Activated CD4-positive, alpha-beta T cell treated with anti-CD3 and anti-CD28 coated beads, Interleukin-2, amount 10 ng/mL, durations not matched to agents 7 days and 5 days (primary cell): ENCODE measurements at places on chromosomes 3 and 15.

GRCh38 chr15:27201425-27201824 is 230.4 kb downstream of the GABRG3 start:
- DNase-seq: no peak

- no peak for DNase-seq
Measured at GRCh38 chr3:135871311-135871710, 94.2 kb upstream of the PPP2R3A start.

- DNase-seq: no peak
Measured at GRCh38 chr3:161337311-161337710, 34.0 kb downstream of the SPTSSB start.

DNA sequence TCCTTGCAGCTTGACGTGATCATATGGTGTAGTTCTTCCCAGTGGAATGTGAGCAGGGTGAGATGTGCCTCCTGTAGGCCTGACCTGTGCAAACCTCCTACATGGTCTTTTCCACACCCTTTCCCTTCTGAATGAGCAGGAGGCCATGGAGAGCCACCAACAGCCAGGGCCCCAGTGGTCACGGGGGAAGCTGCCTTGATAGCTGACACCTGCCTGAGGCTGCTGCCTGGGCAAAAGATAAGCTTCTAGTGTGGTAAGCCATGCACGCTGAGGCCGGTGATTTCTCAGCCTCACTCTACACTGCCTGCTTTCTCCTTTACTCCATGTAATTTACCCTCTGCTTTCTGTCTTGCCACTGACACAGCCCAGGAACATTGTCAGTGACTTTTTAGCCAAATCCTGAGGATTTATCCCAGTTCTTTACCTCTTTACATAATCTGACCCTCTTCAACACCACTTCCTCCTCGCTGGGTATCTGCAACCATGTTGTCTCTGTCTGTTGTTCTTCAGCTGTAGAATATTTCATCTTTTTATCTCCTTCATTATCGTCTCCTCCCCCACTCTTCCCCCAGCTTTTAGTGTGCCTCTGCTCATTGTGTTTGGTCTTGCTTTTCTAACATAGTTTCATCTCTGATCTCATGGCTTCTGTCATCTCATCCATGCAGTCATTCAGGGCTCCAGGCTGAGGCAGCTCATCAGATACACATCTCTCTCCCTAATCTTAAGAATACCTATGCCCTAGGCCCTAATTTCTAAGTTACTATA is 11.2 kb upstream of the KBTBD12 start:
- DNase-seq: no peak

DNA sequence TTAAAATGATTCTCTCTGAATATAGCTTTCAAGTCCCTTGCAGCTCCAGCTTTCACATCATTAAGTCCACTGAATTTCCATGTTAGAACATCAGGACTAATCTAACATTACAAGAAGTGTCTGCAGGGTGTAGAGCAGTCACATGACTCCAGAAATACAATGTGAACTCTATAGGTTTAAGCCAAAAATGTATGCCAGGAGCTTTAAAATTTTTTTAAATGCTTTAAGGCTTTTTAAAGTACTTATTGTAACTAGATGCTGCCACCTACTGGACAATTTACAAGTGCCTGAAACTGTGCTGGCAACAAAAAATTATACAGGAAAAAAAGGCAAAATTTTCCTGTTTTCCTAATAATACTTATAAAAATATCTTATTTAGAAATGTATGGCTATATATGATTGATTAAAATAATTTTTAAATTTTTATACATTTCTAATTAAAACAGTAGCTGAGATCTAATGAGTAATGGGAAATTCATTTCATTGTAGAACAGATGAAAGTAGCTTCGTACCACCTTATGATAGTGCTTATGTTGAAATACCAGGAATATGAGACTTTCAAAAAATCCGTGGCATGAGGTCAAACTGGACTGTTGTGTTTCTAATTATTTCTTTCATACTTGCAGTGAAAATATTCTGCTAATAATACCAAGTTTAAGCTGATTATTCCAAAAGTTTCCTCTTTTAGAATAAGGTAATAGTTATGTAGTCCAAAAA is 25.7 kb downstream of the FSIP1 start:
- DNase-seq: peak; percentile 48

- no peak for DNase-seq
Measured at GRCh38 chr3:182323126-182323700, 470.1 kb upstream of the ATP11B start.

DNA sequence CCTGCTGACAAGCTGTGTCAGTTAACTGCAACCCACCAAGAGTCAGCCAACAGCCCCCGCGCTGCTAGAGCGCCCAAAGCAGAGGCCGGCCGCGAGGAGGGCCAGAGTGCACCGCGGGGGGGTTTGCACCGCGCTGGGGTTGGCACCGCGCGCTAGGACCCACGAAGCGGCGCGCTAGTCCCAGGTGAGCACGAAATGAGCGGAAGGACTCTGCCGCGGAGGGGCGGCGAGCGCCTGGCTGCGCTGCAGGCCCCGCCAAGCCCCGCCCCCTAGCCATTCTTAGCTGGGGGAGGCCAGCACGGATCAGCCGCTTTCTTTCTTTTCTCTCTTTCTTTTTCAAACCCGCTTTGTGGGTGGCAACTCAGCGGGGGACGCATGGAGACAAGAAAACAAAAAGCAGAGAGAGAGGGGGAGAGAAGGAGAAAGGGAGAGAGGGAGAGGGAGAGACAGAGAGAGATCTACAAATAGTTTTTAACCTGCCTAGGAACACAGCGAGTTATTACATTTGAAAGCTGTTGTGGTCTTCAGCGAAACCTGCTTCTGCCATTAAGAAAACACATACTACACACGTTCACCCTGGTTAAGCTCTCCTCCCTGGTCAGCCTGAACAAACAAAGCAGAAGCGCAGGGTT is 6.9 kb upstream of the FOXB1 start:
- peak; percentile 73 for DNase-seq

- no peak for DNase-seq
Measured at GRCh38 chr15:77010312-77010686, 15.4 kb downstream of the PSTPIP1 start.

DNA sequence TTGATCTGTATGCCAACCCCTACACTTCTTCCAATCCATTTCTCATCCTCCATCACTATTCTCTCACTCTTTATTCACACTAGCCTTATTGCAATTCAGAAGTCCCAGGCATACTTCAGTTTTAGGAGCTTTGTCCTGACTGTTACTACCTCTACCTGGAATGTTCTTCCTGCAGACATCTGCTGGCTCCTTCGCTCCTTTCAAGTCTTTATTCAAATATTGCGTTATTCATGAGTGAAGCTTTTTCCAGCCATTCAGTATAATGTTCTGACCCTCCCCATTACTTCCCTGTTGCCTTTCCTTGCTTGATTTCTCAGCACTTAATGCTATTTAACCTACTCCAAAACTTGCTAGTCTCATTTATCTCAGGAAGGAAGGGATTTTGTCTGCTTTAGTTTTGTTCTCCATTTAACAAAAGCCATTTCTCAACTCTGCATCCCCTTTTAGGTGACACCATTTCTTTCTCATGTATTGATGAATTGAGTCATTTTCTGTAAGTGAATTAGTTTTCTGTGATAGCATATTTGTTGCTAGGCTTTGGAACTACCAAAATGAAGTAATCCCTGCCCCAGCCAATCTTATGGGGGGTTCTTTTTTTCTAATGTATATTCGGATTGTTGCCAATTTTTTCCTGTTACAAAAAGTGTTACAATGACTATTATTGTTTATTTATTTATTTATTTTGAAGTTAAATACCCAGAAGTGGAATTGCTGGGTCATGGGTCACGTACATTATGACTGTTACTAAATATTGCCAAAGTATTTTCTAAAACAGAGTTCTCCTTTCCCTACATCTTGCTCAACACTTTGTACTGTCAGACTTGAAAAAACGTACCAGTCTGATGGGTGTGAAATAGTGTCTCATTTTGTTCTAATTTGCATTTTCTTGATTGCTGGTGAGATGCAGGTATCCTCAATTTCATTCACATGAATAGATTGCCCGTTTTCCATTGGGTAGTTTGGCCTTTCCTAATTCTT is 9.4 kb downstream of the ATP11B start:
- DNase-seq: no peak

DNA sequence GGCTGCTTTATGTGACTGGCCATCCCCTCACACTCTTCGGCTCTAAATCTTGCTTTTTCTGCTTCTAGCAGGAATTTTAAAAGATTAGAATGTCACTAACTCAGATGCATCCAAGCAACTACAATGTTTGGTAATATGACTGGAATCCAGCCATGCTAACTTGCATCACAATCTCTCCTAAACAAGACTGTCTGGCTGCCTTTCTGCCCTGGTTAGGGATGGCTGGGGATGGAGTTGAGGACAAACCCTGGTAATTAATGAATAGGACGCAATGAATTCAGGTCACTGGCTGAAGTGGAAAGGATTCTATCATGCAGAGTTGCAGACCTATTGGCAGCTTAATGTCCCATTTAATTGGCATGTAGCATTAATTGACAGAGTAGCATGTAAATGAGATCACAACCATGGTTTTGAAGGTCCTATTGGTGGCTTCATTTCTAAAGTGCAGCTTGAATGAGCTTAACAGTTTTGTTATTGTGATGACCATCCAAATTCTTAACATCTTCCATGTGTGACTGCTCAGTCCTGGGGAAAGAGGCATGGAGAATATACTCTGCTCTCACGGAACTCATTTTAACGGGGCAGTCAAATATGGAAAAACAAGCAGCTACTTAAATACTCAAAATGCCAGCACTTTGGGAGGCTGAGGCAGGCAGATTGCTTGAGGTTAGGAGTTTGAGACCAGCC is 21.7 kb downstream of the NMNAT3 start:
- no peak for DNase-seq

- DNase-seq: no peak
Measured at GRCh38 chr3:40086890-40087883, 222.3 kb upstream of the EIF1B start.

DNA sequence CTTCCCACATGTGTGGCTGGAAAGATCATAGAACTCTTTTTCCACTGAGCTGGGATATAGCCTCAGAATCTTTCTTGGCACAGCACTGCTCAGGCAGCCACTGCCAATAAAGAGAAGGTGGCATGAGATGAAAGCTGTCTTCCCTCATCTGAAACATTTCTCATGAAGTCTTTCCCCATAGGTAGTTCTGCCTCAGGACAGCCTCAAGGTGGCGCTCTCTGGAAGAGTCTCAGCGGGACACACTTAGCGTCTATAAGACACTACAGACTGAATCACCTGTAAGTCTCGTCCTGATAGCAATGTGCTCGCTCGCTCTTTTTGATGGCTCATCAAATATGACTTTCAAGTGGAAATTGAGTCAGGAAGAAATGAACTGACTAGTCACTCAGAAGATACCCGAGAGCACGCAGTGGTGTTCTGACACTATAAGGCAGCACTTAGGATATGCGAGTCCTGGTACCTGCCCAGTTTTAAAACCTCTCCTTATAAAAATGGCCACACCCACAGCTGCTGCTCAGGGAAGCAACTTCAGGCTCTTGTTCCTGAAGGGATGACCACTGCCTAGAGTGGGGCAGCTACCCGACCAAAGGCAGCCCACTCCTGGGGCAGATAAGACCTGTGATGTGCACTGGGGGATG is 269.5 kb downstream of the SUCLG2 start:
- DNase-seq: peak; percentile 62

GRCh38 chr15:57256939-57257338 is 119.4 kb upstream of the CGNL1 start:
- no peak for DNase-seq

GRCh38 chr15:78103406-78104118 is 11.2 kb downstream of the SH2D7 start:
- DNase-seq: peak; percentile 81

GRCh38 chr3:29339016-29339833 is 58.4 kb downstream of the RBMS3 start:
- no peak for DNase-seq

- DNase-seq: no peak
Measured at GRCh38 chr3:30156586-30157498, 449.6 kb upstream of the TGFBR2 start.

DNA sequence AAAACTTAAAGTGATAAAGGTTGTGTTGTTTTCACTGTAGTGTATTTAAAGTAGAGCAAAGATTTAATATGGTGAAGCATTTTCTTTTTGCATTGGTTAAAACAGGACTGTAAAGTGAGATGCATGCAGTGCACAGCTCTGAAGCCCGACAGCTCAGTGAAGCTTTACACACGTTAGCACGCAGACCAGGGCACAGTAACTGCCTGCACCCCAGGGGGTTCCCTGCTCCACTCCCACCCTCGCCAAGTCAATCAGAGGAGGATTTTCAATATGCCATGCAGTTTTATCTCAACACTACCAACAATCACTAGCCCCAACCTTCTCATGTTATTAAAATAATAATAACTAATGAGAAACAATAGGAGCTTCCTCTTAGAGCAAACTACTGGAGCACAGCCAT is 28.1 kb upstream of the BCL2L10 start:
- DNase-seq: no peak

DNA sequence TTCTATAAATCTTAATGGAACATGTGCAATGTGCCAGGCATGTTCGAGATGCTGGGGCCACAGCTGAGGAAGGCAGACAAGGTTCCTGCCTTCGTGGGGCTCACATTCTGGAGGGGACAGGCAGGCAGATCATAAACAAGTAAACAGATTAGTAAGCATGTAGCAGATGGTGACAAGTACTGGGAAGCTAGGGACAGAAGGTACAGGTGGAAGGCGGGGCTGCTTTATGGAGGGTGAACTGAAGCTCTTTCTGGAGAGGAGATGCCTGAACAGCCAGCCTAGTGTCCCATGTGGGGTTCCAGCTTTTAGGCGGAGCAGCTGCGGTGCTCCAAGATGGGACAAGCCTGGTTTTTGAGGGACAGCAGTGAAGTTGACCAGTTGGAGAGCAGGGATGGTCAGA is 74.7 kb upstream of the SNRK start:
- DNase-seq: no peak

DNA sequence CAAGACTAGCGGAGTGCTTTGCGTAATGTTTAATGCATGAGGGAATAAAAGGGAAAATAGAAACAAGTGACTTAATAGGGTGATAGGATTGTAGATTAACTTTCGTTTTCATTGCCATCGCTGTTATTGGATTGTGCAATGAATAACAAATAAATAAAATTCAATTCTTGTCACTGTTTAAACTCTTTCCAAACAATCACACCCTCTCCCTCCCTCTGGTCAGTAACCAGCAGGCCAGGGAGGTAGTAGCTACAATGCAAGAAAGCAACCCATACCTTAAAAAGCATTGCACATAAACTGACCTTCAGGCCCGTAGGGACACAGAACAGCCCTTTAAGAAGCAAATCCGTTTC is 705 bp upstream of the TFRC start:
- DNase-seq: no peak

GRCh38 chr3:474828-475227 is 278.3 kb downstream of the CHL1 start:
- DNase-seq: no peak
